Right atrium auricular region (tissue), 2 donors: ENCODE measurements at places on chromosomes 3 and 15. TPM values are rescaled to one million over a fixed set of nuclear protein-coding genes. Genes with fewer than 3 reads are reported as not detected.

GRAMD2A gene
- not detected for total RNA-seq

CYP1A2 gene
- not detected for total RNA-seq

TXNRD3 gene
- 6.8 TPM for total RNA-seq

DNA sequence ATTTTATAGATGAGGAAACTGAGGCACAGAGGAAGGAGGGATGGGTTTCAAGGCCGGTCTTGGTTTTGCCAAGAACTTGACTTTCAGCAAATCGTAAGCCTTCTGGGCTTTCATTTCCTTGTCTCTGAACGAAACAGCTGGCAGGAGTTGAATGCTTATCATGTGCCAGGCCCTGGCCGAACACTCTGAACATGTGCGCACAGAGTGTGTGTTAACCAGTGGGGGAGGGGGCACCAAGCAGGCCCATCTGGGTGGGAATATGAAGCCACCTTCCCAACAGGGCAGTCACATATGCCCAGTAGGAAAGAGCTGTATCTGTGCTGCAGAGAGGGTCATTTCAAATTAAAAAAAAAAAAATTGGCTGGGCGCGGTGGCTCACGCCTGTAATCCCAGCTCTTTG is 29.3 kb downstream of the ZNF710 start:
- no peak for DNase-seq

DNA sequence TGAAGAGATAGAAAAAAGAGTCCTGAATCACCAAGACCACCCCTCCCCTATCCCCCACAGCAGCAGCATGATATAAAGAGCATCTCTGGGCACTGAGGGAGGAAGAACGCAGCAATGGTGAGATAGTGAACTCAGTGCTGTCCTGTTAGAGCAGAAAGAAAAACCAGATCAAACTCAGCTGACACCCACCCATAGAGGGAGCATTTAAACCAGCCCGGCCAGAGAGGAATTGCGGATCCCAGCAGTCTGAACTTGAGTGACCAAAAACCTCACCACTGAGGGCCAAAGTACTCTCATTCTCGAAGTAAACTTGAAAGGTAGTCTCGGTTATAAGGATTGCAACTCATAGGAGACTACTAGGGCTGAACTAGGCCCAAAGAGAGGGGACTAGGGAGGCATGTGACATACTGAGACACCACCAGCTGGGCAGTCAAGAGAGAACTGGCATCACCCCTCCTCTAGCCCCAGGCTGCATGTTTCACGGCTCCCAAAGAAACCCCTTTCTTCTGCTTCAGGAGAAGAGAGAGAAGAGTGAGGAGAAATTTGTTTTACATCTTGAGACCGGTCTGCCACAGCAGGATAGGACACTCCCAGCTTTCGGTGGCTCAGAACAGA is 39.2 kb upstream of the TGFBR2 start:
- no peak for DNase-seq

DNA sequence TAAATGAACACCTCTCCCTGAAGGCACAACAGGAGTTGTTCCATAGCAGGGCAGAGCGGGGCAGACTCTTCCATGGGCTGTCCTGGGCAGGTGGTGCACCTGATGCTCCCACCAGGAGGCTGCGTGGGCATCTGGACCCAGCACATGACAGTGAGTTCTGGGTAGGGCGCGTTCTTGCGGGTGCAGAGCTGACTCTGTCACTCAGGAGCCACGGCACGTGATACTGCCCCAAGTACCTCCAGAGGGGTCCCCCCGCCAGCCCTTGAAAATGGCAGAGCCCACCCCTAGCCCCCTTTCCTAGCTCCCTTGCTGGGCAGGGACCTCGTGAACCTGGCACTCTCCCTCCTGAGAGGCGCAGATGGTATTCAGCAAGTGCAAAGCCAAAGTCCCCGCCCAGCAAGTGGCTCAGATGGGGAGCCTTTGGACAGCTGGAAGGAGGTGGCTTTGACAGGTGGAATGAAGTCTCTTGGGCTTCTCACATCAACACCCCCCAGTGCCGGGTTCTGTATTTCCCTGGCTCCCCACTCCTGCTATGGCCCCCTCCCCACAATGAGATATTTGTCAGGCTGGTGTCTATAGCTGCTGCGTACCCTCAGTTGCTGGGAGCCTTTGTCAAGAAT is 172.1 kb downstream of the TBC1D2B start:
- no peak for DNase-seq
